Stimulated activated CD8-positive, alpha-beta memory T cell treated with anti-CD3 and anti-CD28 coated beads, Interleukin-2, amount 100 ng/mL, for 1 hour (primary cell): ENCODE measurements at places on chromosomes 6 and 20.

DNA sequence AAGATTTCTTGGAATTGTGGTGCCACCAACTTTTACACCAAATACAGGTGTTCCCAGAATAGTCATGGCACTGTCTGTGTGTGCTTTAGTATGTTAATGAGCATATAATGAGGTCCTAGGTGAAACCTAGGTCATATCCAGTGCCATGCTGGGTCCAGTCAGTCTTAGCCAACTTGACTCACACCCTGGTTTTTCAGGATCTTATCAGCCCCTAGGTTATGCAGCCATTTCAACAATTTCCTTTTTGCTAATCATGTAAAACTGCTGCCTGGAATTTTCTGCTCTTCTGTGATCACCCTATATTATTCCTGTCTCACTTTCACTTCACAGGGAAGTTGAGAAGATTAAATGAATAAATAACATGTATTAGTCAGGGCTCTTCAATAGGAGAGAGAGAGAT lies 23.7 kb downstream of the SDHAF4 start:
- no peak for DNase-seq

GRCh38 chr20:32567384-32568178 lies 17.6 kb downstream of the NOL4L start:
- DNase-seq, result no peak

DNA sequence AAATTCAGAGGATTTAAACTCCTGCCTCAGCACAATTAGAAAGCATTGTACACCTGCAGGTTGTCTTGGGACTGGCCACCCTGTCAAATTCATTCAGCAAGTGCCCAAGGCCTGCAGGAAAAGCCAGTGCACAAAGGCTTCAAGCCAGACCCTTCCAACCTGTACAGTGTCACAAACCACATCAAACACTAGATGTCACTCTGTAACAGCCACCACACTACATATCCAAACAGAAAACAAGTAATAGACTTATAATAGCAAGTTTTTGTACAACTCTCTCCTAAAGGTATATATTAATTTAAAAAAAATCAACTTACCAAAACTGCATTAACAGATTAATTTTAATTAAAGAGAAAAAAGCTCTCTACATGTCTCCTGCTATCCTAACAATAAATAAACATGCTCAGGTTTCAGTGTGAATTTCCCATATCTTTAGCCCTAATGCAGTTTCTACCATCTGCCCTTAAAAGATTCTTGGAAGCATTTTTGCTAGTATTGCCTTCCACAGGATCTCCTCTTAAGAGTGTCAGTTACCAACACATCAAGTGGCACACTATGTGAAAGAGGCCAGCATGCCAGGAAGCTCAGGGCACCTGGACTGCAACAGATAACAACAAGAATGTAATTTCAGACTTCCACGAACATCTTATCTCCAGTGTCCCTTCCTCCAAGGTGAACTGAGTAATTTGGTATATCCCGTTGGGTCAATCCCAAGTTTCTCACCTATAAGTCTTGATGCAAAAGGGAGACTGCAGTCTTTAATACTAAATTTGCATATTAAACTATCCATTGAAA lies 47.5 kb downstream of the RALGAPA2 start:
- no peak for DNase-seq

DNA sequence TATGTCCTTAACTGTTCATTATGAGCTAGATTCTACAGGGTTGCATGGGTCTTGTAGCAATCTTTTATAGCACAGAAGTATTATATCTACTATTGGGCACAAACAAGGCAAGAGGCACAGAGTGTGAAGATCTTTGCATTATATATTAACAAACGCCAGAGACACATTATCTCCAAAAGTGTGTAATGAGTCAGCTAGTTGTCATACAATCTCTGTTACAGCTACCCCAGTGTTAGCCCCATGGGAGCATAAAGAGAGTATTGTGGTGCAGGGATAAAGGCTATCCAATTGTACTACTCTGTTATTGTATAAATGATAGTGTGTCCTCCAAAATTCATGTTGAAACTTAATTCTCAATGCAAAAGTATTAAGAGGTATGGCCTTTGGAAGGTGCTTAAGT lies 148.4 kb upstream of the RIMS1 start:
- DNase-seq, result no peak
